ENCODE measurements at places on chromosomes 11 and 22.

- DNase-seq: no peak
Measured at GRCh38 chr22:43173976-43174720, 12.8 kb downstream of the TTLL12 start.

DNA sequence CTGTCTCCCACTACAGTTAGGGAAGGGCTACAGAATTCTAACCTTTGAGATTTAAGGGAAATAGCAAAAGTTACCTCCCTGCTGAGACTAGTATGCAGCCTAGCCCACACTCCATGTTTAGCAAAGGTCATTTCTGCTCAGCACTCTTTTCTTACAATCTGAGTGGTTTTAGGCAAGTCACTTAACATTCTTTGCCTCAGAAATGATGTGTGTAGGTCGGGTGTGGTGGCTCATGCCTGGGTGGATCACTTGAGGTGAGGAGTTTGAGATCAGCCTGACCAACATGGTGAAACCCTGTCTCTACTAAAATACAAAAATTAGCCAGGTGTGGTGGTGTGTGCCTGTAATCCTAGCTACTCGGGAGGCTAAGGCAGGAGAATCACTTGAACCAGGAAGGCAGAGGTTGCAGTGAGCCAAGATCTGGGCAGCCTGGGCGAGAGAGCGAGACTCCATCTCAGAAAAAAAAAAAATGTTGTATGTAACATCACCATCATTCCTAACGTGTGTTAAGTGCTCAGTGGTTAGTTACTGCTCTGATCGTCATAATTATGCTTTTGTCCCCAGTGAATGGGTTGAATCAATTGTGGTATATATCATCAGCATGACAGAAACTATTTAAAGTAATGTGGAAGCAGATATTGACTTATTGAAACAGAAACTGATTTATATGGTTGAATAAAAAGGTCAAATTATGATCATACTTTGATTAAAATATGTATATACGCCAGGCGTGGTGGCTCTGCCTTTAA is 55.0 kb downstream of the COPB1 start:
- DNase-seq: no peak

- no peak for DNase-seq
Measured at GRCh38 chr11:10392095-10393079, 62.7 kb upstream of the AMPD3 start.

GRCh38 chr22:19675428-19675827 is 38.9 kb upstream of the SEPTIN5 start:
- DNase-seq: no peak

GRCh38 chr11:86212019-86212611 is 32.4 kb upstream of the EED start:
- no peak for DNase-seq

DNA sequence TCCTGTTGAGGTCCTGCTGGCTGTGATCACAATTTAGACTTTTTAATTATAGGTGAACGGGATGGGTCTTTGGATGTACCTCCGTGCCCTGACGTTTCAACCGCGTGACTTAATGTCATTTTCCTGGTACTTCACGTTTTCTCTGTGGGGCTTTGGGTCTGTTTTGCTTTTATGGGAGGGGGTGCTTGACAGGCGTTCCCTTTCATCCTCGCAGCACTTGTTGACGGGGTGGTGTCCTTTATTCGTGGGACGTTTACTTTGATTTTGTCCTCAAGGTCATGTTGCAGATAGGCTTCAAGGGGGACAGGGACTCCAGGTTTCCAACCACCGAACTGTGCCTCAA is 994 bp downstream of the PPP6R3 start:
- DNase-seq: no peak
